ENCODE measurements at places on chromosomes 11 and 22.
A peak's percentile ranks its signal among the peaks of the same experiment; 100 is the strongest.

GRCh38 chr11:69818603-69819441 is at the start of gene FGF3:
TSS of gene FGF3 (minus strand) at chr11:69819416. CDS start at chr11:69818933, 483 bp downstream.
- no peak for DNase-seq

- DNase-seq = no peak
Measured at GRCh38 chr11:126332221-126332711, 23.2 kb upstream of the ST3GAL4 start.

DNA sequence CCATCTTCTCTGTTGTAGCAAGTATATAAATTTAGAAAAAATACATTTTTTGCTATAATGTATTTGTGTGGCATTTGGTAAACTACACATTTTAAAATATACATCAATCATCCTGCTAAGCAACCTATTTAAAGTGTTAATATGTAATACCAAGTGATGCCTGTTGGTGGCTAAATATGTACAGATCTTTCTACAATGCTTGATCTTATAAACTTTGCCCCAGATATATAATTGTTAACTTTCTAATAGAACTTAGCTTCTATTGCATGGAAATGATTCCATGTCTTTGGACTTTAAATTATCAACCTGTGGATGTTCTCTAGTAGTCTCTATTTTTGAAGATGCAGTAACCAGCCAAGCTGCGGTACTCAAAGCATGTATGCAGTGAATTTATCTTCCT is 1260.4 kb upstream of the RAG2 start:
- no peak for DNase-seq

DNA sequence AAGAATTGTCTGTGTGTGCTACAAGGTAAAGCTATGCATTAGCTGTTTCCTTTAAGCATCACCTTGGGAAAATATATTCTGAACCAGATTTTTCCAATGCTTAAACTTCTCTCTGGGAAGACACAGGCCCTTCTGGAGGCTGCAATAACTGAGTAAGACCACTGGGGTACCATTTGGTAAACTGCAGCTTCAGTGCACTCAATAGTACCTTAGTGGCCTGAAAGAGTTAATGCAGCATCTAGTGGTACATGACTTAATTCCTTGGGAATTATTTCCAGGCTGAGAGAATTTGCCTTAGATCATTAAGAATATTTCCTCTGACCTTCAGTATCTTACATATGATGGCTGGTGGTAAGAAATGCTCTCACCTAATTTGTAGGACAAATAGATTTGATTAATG is 727.4 kb downstream of the DLG2 start:
- DNase-seq = no peak

GRCh38 chr11:82845356-82846353 is 54.6 kb downstream of the PRCP start:
- DNase-seq = no peak

- DNase-seq = no peak
Measured at GRCh38 chr11:46675288-46675851, 25.0 kb downstream of the ARHGAP1 start.

- no peak for DNase-seq
Measured at GRCh38 chr22:45887202-45888131, 89.5 kb downstream of the WNT7B start.

GRCh38 chr11:93869830-93870229 is 19.4 kb upstream of the VSTM5 start:
- DNase-seq = no peak

DNA sequence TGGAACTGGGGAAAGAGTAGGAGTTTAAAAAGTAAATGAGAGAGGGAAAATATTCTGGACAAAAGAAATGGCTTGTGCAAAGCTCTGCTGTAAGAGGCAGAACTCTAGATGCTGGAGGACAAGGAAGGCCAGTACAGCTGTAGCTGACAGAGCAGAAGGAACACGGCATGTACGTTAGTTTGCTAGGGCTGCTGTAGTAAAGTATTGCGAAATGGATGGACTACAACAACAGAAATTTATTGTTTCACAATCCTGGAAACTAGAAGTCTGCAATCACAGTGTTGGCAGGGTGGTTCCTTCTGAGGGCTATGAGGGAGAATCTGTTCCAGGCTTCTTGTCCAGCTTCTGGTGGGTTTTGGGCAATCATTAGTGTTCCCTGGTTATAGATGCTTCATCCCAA is 454.4 kb downstream of the NTM start:
- DNase-seq = no peak

DNA sequence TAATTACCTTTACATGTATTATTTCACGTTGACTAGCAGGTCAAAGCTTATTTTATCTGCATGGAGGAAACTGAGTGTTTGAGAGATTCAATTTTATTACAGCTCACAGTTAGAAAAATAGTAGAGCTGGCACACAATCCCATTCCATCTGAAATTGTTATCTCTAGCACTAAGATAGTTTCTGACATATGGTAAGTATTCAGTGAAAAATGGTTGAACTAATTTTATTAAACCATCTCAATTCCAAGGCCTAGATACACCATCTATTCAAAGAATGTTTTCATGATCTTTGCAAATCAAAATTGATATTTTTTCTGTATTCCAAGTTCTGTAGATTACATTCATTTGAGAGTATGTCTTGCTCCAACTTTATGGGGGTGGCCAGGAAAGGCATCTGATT is 125.4 kb upstream of the FAT3 start:
- DNase-seq = no peak

GRCh38 chr11:75468534-75469340 is 35.7 kb upstream of the KLHL35 start:
- DNase-seq = no peak

GRCh38 chr11:44226490-44226889 is 83.4 kb downstream of the ALX4 start:
- DNase-seq = no peak

DNA sequence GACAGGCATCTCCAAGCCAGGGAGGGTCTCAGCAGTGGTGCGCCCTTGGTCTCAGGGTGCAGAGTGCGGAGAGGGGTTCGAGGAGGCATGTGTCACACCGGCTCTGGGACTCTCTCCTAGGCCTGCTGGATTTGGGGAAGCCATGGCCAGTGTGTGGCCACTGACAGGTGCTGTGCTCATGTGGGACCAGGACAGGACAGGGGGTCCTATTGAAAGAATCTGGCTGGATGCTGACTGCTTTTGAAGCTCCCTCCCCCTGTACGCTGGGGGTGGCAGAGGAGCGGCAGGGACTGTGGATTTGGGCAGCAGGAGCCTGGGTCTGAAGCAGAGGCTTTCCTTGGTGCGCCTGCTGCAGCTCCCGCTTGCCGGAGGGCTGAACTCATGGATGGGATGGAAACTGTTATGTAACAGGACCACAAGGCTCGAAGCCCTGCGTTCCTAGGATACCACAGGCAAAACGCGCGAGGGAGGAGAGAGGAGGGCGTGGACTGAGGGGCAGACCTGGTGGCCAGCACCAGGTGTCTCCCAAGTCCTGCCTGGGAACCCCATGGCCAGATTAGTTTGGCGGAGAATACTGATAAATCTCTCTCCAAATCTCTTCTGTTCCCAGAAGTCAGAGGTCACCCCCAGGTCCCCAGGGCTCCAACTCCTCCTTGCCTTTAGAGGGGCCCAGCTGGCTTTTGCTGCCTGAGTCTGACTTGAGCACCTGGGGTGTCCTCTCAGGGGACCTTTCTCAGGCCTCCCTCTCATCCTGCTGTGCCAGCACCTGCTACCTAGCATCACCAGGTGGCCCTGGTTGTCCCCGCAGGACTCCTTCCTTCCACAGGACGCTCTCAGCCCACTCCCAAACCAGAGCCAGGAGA is 13.8 kb upstream of the TEF start:
- no peak for DNase-seq

DNA sequence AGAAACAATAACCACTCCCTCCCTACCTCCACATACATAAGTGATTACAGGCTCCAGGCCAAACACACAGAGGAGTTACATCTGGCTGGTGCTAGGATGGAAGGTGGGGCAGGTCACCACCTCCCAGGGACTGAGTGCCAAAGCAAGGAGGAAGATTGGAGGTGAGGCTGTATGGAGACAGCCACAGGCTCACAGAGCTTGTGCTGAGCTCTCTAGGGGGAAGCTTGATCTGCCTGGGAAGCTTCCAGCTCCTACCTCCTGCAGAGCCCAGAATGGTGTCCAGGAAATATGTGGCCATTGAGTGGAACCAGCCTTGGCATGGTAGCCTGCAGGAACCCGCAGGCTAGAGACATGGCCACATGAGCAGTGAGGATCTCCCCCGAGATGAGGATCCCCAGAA is 3.6 kb upstream of the MED15 start:
- DNase-seq = no peak

GRCh38 chr22:17115945-17116565 is 5.1 kb downstream of the TMEM121B start:
- no peak for DNase-seq

GRCh38 chr11:125063429-125064043 is 431 bp downstream of the SLC37A2 start:
- no peak for DNase-seq

GRCh38 chr11:11345099-11345498 is 8.0 kb downstream of the CSNK2A3 start:
- no peak for DNase-seq

- DNase-seq = no peak
Measured at GRCh38 chr11:62502030-62502730, 44.4 kb downstream of the AHNAK start.

- no peak for DNase-seq
Measured at GRCh38 chr11:117026593-117027330, 71.5 kb downstream of the SIK3 start.

- peak; percentile 13 for DNase-seq
Measured at GRCh38 chr11:61587951-61588727, 7.3 kb upstream of the SYT7 start.

GRCh38 chr11:121577106-121577848 is 124.5 kb upstream of the SORL1-AS1 start:
- no peak for DNase-seq

DNA sequence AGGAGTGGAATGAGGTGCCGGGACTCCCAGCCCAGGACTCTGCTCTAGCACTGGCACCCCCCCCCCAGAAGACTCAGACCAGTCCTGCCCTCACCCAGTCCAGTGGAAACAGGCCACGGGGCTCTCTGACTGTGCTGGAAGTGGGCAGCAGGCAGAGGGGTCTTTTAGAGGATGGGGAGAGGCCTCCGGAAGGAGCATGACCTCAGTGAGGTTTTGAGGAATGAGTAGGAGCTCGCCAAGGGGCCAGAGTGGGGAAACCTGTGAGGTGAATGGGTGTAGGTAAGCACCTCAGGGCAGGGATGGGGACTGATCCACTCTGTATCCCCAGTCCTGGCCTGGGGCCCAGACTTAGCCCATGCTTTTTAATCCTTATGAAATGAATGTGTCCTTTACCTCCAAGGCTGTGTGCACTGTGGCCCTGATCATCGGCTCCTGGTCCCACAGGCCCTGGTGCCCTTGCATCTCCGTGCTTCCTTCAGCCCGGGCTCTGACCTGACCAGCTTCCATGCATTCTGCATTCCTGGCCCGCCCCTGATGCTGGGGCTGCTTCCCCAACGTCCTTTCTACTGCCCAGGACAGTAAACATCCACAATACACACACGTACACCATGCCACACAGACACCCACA is 24.4 kb upstream of the RFPL3 start:
- DNase-seq = no peak

DNA sequence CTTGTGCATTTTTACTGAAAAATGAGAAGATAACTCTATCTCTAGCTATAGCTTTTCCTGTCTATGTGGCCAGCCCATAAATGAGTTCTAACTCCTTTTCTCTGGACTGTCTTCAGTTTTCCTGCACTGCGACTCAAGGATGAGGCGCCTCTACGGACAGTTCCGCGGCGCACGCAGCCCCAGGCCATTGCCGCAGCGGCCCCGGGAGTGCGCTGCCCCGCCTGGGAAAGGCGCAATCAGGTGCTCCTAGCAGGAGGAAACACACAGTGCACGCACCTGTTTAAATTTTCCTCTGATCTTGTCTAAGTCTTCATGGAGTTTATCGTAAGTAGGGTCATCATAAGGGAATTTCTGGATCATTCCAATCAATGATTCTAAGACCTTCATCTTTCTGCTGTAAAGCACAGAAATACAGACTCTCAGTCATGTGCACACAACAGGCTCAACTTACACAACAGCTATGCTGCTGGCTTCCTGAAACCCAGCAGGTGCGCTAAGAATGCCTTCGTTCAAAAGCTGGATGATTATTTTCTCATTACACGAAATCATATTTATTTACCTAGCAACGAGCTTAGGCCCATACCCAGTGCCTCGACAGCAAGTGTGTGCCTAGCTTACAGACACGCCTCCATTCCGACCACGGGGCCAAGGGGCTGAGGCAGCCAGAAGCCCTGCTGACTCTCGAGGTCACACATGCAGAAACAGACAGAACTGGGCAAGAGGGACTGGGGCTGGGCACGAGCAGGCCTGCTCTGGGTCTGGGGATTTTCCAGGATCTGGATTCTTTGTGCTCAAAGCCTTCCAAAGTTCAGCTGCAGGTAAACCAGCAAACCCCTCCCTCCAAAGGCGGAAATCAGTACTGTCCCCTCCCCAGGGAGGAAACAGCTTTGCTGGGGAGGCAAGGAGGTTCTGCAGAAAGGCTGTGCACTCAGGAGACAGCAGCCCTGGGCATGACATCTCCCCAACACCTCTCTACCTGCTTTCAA is 7.2 kb downstream of the LTO1 start:
- no peak for DNase-seq

- no peak for DNase-seq
Measured at GRCh38 chr11:133425245-133425644, 107.1 kb downstream of the OPCML start.

DNA sequence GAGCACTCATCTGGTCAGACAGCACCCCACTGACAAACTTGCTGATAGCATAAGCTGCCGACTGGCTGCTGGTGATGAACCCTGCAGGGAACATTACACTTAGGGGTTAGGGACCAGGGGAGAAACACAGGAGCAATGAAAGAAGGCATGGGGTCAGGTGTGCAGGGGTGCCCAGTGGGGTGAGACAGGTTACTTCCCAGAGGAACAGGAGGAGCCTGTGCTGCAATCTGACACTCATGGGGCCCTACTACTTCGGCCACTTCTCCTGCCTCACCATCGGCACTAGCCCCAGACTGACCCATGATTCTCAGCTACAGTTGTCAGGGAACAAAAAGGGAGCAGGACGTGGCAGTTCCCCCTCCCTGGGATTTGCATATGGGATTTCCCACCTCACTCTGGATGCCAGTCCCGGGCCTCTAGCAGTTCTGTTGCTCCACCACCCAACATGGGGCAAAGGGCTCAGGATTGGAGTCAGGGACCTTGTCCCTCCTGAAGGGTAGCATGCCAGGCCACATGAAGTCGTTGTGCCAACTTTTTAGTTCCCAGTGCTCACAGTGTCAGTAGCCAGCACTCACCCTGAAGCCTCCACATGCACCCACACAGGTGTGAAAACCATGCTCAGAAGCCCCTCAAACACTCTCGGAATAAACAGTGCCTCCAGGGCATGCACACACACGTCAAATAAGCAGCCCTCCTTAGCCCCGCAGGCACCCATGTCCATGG is 2.2 kb downstream of the SLC37A4 start:
- DNase-seq = no peak

DNA sequence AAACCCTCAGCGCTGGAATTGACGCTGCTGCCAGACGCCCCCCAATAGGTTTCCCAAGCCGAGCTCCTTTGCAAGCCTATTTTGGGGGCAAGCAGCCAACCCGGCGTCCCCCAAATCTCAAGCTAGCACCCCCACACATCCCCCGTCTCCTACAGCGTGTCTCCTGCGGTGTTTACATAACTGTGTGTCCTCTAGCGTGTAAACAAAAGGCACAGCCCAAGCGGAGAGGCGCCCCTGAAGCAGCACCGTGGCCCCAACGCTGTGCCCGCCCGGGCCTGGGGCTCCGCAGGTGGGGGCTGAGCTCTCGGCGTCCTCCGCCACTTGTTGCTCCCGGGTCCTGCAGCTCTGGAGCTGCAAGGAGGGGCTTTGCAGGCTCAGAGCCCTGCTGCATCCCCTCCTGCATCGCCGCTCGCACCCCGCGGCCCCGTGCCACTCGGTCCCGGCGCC is 1.6 kb downstream of the CADM1 start:
- DNase-seq = no peak

- no peak for DNase-seq
Measured at GRCh38 chr22:24190596-24191208, 9.4 kb downstream of the SUSD2 start.

Data from NCI-H1105 (cell line).